ENCODE measurements at places on chromosomes 7 and 10.

DNA sequence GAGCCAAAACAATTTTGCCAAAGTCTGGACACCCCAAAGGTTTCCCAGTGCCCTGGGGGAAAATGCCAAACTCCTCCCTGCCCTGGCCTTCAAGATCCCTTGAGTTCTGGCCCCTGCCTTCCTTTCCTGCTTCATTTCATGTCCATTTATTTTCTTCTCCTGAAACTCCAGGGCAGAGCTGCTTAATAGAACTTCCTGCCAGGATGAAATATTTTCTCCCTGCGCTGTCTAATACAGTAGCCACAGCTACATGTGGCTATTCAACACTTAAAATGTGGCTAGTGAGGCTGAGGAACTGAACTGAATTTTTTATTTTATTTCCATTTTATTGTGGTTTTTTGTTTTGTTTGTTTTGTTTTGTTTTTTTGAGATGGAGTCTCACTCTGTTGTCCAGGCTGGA, 49.6 kb downstream of the COL13A1 start:
- no peak for DNase-seq

GRCh38 chr10:32971536-32972091, 13.6 kb upstream of the ITGB1 start:
- DNase-seq: no peak

GRCh38 chr7:138980563-138981291, 462 bp downstream of the KIAA1549 start:
- no peak for DNase-seq

GRCh38 chr7:19930051-19930450, 156.6 kb upstream of the TMEM196 start:
- DNase-seq: no peak

- no peak for DNase-seq
Measured at GRCh38 chr10:17233286-17233991, 5.4 kb downstream of the VIM start.

- no peak for DNase-seq
Measured at GRCh38 chr10:79178070-79178576, 109.4 kb downstream of the ZMIZ1 start.

DNA sequence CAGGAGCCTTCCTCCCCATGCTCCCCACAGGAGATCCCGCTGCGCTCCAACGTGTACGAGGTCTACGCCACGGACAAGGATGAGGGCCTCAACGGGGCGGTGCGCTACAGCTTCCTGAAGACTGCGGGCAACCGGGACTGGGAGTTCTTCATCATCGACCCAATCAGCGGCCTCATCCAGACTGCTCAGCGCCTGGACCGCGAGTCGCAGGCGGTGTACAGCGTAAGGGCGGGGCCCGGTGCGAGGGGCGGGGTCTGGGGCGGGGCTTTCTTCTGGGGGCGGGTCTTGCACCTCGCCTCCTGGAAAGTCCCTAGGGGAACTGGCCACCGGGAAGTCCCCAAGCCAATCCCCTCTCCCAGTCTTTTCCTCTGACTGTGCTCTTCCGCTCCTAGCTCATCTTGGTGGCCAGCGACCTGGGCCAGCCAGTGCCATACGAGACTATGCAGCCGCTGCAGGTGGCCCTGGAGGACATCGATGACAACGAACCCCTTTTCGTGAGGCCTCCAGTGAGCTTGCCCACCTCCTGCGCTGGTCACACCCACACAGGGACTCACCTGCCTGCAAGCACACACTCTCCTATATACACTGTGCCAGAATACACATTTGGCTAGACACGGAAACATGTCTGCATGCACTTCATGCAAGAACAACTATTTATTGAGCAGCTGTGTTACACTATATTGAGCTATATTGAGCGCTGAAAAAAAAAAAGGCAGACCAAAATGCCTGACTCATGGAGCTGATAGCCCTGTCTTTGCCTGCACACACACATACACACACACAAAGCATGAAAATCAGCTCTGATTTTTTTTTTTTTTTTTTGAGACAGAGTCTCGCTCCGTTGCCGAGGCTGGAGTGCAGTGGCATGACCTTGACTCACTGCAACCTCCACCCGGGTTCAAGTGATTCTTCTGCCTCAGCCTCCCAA, 32.7 kb upstream of the VSIR start:
- no peak for DNase-seq
